ENCODE measurements at places on chromosomes 1 and 21. TPM values are rescaled to one million over a fixed set of nuclear protein-coding genes. Genes with fewer than 3 reads are reported as not detected.
A peak's percentile ranks its signal among the peaks of the same experiment; 100 is the strongest.

- DNase-seq, result no peak
Observed at GRCh38 chr1:221856228-221857093, 114.6 kb upstream of the DUSP10 start.

DNA sequence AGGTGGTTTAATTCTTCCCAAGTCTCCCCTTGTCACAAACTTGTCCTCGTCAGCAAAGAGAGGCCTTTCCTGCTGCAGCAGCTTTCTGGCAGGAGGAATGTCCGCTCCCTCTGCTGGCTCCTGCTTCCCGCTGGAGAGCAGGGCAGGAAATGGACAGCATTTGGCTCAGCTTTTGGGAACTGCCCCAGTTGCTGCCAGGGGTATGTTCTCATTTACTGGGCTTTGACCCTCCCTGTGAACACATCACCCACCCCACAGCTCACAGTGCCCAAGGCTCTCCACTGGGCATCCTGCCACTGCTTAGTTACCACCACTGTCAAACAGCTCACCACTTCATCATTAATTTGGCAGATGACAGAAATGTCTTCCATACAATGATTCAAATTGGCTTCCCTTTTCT lies 75.4 kb downstream of the MRPL37 start:
- no peak for DNase-seq

GRCh38 chr1:98732985-98733781 lies 71.7 kb downstream of the SNX7 start:
- no peak for DNase-seq

- no peak for DNase-seq
Observed at GRCh38 chr1:84763912-84764680, 73.8 kb upstream of the SSX2IP start.

GRCh38 chr1:235313931-235314678 lies 13.9 kb downstream of the ARID4B start:
- no peak for DNase-seq

- DNase-seq, result no peak
Observed at GRCh38 chr21:31136891-31137290, 98.6 kb upstream of the KRTAP19-8 start.

- DNase-seq, result no peak
Observed at GRCh38 chr1:175635092-175635491, 108.3 kb downstream of the TNR start.

DNA sequence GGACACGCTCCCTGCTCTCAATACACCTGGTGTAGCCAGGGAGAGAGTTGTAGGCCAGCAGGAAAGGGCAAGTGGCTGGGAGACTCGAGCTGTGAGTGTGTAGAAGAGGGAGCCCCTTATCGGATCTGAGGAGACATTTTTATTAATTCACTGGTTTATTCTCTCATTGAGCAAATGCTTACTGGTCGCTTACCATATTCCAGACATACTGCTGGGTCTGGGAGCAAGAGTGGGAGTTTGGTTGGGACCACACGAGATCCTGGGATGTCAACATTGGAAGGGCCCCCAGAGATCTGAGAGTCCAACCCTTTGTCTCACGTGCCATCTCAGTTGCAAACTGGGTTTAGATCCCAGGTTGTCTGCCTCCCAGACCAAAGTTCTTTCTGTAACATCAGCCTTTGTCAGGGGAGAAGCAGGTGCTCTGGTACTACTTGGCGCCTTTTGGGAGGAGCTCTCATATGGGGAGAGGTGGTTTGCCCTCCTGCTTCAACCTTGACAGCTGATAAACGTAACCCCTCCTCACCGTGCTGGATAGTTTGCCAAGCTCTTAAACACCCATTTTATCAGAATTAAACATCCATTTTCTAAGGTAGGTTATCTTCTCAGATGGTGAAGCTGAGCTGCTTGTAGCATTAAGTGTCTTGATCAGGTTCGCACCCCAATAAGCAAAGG lies 742 bp downstream of the TMEM222 start:
- no peak for DNase-seq

DNA sequence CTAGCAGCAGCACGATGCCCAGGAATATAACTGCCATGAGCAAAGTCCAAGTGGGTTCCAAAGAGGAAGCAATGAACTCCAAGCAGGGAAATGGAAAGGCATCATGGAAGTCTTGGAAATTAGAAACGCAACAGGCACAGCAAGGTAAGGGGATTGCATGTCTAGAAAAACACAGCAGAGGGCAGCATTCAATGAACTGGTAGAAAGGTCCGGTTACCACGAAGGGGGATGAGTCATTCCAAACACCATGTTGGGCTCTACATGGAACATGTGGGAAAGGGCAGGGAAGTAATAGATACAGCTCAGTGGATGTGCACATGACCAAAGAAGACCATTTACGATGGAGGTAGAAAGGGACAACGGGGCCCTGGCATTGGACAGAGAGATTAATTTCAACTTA lies 36.4 kb downstream of the RXRG start:
- DNase-seq, result no peak

DNA sequence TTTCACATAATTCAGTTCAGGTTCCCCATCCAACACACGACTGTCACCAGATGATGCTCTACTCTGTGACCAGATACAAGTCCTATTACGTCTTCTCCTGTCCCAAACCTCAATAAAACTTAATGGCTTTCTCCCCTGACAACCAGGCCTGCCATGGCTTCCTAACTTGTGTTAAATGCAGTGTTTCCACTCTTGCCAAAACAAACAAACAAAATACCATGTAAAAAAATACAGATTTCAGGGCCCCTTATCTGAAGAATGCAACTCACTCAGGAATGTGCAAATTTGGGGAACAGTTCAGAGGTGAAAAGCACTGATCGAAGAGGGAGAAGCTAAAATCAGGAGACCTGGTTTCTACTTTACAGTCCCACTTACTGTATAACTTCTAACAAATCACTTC lies 863 bp upstream of the NUF2 start:
- DNase-seq, result no peak

DNA sequence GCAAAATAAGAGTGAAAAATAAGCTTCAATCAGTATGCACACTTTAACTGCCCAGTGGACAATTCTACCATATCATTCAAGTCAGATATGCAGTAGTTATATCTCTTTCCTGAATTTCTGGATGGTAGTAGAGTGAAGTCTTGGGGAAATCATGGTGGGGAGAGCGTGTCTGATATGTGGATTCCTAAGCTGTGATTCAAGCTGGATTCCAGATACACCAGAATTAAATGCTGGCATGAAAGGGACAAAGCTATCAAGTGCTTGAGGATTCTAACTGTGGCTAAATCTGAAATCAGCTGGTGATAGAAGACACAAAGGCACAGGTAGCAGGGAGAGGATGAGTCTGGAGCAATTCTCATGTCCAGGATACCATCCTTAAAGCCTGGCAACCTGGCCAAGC lies 323.5 kb downstream of the DUSP10 start:
- no peak for DNase-seq

GRCh38 chr21:33030633-33031032 lies 4.9 kb downstream of the OLIG2 start:
- no peak for DNase-seq

- peak; percentile 23 for DNase-seq
Observed at GRCh38 chr1:30768830-30769718, 11.5 kb upstream of the LAPTM5 start.

DNA sequence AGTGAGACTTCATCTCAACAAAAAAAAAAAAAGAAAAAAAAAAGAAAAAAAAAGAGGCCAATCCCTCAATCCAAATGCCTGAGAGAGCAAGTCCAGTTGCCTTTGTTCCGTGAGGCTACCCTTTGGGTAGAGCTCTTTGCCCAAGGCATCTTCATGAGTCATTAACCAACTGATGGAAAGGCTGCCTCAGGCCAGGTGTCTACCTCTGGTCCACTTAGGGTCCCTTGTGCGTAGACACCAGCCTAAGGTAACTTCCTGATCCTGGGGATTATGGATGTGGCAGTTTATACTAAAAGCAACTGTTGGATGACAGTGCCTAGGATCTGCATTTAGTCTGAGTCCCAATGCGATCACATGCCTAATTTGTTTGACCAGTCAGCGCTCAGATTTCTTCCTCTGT lies 20.7 kb upstream of the ZNF326 start:
- no peak for DNase-seq

- DNase-seq, result no peak
Observed at GRCh38 chr1:101136271-101136670, 100.5 kb upstream of the S1PR1 start.

- no peak for DNase-seq
Observed at GRCh38 chr1:68370101-68370915, 79.4 kb downstream of the RPE65 start.

- no peak for DNase-seq
Observed at GRCh38 chr1:159999204-159999603, 32.6 kb downstream of the PIGM start.

DNA sequence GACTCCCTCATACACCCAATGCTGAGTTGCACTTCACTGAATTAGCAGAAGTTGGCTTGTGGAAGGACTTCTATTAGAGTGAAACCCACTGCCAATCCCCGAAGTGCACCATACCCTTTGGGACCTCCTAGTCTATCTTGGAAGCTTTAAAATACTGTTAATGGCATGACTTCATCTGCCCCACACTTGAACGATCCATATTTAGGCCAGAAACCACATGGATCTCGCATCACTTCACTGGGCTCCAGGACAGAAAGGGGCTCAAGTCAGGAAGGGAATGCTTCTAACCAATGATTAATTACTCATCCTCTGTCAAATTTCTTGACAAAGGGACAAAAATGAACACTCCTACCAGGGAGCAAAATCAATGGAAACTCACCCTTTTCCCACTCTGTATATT lies 69.1 kb downstream of the BCAR3 start:
- DNase-seq, result no peak

ANGEL2 gene
- total RNA-seq, result 36.6 TPM

SPATA46 gene
- not detected for total RNA-seq

ORC1 gene
- total RNA-seq, result 0.68 TPM

SLC50A1 gene
- total RNA-seq, result 42.6 TPM

TEKT2 gene
- total RNA-seq, result 9.3 TPM

SPAG17 gene
- total RNA-seq, result 9.9 TPM

FCGR3A gene
- 323 TPM for total RNA-seq

GSTM1 gene
- total RNA-seq, result not detected

CELA2A gene
- total RNA-seq, result not detected

LYPLAL1 gene
- 41.6 TPM for total RNA-seq

ERICH3 gene
- 8.1 TPM for total RNA-seq

SMIM1 gene
- total RNA-seq, result 8.5 TPM

MAP3K7CL gene
- total RNA-seq, result 8.3 TPM

OR2L2 gene
- total RNA-seq, result not detected

ATP1A4 gene
- 1.1 TPM for total RNA-seq

Data from lower lobe of right lung (tissue), 2 donors.